GM23248 (cell line): ENCODE measurements at places on chromosomes 7 and 10.
A peak's percentile ranks its signal among the peaks of the same experiment; 100 is the strongest.

DNA sequence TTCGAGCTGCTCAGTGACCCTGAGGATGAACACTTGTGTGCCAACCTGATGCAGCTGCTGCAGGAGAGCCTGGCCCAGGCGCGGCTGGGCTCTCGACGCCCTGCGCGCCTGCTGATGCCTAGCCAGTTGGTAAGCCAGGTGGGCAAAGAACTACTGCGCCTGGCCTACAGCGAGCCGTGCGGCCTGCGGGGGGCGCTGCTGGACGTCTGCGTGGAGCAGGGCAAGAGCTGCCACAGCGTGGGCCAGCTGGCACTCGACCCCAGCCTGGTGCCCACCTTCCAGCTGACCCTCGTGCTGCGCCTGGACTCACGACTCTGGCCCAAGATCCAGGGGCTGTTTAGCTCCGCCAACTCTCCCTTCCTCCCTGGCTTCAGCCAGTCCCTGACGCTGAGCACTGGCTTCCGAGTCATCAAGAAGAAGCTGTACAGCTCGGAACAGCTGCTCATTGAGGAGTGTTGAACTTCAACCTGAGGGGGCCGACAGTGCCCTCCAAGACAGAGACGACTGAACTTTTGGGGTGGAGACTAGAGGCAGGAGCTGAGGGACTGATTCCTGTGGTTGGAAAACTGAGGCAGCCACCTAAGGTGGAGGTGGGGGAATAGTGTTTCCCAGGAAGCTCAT, 1.1 kb downstream of the DDIT4 start:
- peak; percentile 82 for DNase-seq

DNA sequence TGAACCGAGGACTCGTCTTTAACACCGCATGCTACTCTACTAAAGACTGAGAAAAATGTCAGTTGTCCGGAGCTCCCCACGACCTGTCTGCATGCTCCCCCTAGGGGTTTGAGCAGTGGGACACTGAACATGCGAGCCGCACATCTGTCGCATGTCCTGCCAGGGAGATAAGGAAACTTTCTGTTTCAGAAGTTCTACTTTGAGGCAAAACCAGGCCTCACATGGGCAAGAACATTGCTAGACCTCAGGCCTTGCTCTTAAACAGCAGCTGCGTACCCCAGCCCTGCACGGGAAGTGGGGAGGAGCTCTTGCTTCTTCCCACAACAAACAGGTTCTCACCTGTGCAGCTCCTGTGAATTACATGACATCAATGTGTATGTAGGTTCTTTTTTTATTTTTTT, 30.3 kb upstream of the HERPUD2 start:
- DNase-seq = no peak

- peak; percentile 91 for DNase-seq
These were observed 34.8 kb downstream of the GRID2IP start for GRCh38 chr7:6516387-6516983.

GRCh38 chr7:23026164-23026563, 12.2 kb upstream of the HYCC1 start:
- peak; percentile 63 for DNase-seq

DNA sequence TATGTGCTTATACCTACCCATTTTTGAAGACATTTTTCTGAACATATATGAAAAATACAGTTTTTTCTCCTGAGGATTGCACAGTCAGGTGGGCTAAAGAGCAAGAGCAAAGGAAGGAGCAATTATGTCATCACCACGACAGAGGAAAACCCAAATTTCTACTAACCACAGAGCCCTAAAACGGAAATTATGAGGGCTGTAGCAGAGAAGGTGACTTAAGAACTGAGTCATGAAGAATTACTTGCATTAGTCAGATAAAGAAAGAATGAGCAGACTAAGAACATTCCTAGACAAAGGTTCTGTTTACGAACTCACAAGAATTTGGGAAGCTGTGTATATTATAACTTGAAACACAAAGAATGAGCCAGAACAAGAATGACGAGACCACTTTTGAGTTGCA, 974.4 kb downstream of the NXPH1 start:
- no peak for DNase-seq

GRCh38 chr10:104274762-104275721, 6.1 kb downstream of the GSTO2 start:
- peak; percentile 70 for DNase-seq

DNA sequence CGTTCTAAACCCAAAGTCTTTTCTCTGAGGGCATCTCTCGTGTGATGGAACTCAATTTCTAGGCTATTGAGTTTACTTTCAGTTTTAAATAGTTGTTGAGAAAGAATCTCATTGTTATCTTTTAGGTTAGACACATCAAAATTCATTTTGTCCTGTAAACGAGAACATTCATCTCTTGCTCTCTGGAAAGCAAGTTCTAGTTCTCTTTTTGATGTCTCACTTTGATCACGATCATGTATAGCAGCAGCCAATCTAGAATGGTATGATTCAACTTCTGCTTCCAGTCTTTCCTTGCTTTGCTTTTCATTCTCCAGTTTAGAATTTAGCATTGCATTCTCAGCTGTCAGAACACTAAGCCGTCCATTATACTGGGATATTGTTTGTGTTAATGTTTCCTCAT, 65.1 kb downstream of the ANKRD26 start:
- no peak for DNase-seq

DNA sequence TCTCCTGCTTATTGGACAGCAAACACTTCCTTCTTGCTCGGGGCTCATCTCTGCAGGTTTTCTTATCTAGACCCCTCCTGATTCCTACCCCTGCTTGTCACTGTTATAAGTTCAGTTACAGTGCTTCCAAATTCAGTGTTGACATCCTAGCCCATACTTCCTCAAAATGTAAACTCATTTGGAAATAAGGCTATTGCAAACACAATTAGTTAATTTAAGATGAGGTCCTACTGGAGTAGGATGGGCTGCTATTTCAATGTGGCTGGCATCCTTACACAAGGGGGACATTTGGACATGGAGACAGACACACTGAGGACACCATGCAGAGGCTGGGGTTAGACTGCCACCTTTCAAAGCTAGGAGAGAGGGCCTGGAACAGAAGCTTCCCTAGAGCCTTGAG, 85.2 kb upstream of the NPVF start:
- DNase-seq = no peak

DNA sequence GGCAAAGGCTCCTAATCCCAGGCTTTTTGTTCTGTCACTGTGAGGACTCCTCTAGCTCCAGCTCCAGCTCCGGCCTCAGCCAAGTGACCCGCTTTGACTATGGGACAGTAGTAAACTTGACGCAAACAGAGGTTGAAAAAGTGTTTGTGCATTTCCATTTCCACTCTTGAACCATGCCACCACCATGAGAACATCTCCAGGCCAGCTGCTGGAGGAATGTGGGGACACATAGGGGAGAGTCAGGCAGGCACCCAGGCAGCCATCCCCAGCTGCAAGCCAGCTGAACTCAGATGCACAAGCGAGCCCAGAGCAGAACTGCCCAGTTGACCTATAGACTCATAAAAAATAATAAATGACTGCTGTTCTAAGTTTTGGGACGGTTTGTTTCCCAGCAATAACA, 224.7 kb downstream of the GRID1 start:
- no peak for DNase-seq

DNA sequence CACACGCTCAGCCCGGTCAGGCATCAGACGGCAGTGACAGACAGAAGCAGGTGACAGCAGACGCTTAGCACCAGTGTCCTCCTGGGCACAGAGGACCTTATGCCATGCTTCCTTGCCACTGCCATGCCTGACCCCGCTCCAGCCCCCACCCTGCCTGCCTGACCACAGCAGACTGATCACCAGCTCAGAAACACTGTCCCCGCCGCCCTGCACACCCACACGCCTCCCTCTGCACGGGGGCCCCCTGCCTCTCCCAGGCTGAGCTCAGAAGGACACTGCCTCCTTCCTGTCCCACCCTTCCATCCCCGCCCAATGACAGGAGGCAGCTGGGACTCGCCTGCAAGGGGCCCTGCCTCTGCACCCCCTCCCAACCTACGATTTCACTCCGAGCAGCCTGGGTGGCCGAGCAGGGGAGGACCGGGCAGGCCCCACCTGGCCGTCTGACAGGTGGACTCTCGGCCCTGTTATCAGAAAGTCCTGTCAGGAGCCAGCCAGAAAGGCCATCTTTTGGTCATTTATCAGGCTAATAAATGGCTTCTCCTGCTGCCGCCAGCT, 183.4 kb downstream of the ELFN1 start:
- no peak for DNase-seq

GRCh38 chr10:99964791-99965190, 45.0 kb downstream of the DNMBP start:
- DNase-seq = peak; percentile 32
